Right renal cortex interstitium (tissue), 3 donors: ENCODE measurements at places on chromosomes 6 and 20. TPM values are rescaled to one million over a fixed set of nuclear protein-coding genes. Genes with fewer than 3 reads are reported as not detected.

DNA sequence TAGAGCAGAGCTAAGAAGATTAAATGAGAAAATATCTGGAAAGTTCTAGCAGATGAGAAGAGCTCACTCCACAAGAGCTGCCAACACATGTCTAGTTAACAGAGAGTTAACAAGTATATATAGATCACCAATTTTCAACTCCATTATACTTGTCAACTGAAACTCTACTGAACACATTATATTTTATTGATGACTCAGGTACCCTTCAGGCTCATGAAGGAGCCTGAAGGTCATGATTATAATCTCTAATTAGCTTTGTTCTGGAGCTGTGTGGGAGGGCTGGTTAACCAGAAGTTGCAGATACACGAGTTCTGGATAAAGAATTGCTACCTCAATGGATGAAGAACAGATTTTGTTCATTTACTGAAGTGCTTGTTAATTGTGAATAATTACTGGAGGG lies 42.1 kb upstream of the PTPRT start:
- no peak for DNase-seq

DNA sequence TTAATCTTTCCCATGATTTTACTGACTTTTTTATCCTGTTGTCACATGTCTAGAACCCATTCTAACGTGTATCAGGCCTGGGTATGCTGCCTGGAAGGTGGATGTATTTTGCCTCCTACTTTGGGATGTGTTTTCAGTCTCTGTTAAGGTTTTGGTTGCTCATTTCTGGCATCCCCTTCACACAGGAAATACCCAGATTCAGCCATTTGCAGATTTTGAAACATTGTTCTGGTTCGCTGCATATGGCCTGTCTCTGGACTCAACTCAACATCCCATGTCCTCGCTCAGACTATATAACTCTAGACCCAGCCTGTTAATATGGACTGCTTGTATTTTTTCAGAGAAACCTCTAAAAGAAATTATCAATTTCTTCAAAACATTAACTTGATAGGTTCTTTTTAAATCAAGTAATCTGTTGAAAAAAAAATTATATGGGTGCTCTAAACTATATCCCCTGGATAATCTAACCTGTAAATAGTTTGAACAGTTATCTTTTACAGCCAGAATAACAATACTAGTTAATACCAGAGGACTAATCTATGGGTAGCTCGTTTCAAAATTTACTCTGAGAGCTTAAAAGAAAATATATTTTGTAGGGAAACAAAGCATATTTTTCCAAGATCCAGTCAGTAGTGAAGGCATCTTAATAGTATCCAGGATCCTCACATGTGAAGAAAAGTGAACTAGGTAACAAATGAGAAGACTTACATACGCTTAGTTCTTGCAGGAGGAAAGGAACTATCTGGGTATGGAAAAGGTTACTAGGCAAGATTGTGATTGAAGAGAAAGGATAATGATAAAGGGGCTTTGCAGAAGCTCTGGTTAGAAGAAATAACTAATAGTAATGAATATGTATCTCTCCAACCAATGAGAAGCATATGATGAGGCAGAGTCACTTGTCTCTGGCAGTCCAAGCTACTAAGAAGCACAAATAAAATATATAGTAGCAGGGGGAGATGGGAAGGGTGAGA lies 23.4 kb upstream of the HLA-DQB1 start:
- no peak for DNase-seq

DNA sequence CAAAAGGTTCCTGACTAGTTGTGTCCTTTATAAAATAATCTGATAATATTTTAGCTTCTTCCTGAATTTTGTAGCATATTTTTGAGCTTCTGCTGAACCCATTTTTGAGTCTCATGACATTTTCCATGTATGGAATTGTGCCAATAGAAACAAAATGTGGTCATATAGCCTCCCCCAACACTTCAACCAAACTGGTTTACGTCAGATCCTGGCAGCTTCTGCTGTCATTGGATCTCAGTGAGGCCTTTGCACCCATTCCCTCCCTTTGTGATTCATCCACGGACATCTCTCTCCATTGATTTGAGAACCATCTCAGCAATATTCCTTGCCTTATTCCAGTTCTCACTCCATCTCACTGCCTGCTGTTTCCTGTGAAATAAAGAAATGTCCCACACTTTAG lies 166.0 kb upstream of the PROKR2 start:
- DNase-seq, result no peak

DNA sequence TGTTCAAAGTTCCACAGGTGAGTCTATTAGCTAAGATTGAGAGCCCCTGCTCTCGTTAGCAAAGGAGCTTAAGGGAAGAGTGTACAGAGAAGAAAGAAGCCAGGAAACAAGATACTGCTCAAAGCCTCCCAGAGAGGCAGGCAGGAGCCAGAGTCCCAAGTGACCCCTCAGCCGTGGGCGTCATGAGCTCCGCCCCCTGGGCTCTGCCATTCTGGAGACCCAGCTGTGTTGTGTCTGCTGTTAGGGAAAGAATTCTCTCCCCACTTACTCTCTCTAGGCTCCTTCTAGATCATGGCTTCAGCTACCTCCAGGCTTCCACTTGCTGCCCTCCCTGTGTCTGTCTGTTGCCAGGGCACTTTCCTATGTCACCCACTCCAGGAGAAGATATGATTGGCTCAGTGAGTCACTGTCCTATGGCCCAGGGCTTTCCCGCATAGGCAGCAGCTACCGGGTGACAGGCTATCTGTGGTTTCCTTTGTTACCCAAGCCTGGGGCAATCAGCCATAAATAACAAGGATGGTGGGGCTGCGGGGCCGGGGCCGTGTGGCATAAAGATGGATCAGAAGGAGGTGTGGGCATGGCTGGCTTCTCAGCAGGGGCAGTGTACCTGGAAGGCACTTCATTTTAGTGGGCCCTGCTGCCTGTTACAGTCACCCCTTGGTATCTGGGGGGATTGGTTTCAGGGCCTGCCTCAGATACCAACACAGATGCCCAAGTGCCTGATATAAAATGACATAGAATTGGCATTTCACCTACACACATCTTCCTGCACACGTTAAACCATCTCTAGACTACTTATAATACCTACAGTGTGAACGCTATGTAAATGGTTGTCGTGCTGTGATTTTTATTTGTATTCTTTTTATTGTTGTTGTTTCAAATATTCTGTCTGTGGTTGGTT lies 118.9 kb downstream of the ARMC2 start:
- no peak for DNase-seq

DNA sequence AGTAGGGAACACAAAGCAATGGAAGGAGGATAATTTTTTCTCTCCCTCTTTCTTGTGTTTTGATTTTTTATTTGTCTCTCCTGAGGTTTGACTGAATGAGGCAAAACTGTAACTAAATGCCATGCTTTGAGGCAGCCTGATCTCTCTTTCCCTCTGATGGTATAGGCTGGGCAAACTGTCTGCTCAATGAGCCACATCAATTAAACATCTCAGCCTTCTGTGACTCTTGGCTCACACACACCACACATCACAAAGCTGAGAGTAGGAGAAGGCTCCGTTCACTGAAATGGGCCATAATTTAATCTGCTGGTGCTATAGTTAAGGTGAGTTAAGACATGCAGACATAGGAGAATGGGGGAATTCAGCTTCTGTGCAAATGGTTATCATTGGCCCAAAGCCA lies 28.1 kb upstream of the SCGN start:
- DNase-seq, result no peak

GRCh38 chr20:32898729-32899128 lies 40.0 kb downstream of the EFCAB8 start:
- no peak for DNase-seq

DNA sequence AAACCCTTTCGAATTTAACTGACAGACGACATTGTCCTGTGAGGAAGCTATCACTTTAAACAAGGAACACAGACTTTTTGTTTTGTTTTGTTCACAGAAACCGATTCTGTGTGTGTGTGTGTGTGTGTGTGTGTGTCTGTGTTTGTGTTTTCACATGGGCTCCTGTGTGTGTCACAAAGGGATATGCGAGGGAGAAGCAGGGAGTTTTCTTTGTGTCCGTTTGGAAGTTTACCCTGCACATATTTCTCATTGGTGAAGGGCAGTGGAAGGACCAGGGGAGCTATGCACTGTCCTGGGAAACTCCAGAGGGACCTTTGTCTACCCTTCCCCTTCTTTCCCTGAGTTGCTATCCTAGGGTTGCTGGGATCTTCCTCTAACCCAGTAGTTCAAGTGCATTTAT lies 17.7 kb downstream of the POM121L2 start:
- no peak for DNase-seq

DNA sequence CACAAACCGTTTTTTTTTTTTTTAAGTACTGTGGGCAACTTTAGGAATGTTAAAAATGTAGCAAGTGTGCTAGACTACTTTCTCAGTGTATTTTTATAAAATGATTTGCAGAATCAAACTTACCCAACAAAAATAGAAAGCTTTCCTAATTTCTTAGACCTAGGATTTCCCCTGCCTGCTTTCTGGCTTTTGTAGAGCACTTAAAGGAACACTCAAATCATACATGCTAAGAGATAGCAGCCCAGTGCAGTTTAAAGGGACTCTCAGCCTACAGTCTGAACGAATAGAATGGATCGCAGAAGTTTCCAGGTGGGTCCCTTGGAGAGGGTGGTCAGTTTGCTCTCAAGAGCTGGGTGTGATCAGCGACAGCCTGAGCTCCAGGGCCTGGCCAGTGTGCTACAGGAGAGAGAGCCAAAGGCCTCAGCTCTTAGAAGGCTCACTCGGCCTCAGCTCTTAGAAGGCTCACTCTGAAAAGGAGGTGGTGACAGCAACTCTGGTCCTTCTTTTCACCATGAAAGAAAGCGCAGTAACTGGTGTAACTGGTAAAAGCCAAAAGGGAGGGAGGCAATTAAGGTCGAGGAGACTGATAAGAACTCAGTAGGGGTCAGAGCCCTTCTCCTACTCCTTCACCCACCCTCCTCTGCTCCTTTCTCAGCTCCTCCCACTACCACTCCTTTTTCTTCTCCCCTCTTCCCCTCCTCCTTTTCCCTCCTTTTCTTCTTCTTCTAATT lies 142.4 kb downstream of the ZFP64 start:
- DNase-seq, result no peak

DNA sequence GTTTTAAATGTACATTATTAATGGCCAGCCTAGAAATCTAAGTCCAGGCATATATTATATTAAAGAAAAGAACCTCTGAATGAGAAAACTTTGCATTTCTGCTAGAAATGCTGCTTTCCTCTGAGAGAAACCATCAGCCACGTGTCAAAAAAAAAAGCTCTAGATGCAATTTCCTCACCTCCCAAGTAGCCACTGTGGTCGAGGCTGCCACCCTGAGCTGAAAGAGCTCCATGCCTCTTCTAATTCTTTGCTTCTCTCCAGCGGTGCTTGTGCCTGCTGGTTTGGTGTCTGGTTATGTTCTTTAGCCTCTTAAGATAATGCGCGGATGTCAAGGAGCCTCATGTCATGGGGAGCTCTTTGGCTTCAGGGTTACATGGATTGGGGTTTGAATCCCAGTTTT lies 316.0 kb downstream of the TFAP2C start:
- DNase-seq, result no peak

DNA sequence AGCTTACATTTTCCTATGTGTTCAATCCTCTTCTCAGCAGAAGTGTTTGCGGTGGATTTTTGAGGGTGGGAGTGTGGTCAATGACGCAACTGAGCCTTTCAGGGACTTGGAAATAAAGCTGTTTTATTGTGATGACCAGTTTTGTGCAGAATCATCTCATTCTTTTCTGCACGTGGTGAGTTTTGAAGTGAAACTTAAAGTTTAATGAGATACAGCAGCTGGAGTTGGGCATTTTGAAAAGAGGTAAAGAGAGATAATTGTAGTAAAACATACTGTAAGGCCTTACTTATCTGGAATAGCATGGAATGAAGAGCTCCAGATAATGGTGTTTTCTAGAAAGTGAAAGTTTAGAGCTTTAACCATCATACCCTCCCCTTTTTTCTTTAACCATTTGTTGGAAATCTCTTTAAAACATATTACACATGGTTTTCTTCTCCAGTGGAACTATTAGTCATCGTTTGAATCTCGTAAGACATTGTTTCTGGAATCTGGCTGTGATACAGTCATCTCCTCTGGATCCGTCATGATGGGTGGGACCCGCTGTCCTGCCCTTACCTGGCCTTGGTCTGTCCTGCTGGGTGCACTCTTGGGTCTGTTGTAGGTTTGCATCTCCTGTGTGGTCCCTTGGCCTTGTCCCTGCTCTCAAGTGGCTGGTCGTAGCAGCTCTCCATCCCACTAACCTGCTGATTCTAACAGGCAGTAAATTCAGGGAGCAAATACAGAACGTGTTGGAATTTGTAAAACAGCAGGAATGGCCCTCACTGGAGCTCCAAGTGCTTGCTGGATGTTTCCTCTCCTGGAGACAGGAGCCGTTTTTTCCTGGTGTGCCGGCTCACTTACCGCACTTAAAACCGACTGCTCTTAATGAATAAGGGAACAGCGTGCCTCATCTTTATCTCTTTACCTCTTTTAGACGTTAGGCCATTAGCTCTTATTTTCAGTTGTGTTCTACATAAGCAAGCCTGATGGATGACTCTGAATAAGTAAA lies 29.8 kb downstream of the UST start:
- no peak for DNase-seq

- no peak for DNase-seq
Measured at GRCh38 chr6:89564752-89565427, 73.7 kb downstream of the LYRM2 start.

- DNase-seq, result no peak
Measured at GRCh38 chr20:45311589-45312211, 3.6 kb upstream of the MATN4 start.

DNA sequence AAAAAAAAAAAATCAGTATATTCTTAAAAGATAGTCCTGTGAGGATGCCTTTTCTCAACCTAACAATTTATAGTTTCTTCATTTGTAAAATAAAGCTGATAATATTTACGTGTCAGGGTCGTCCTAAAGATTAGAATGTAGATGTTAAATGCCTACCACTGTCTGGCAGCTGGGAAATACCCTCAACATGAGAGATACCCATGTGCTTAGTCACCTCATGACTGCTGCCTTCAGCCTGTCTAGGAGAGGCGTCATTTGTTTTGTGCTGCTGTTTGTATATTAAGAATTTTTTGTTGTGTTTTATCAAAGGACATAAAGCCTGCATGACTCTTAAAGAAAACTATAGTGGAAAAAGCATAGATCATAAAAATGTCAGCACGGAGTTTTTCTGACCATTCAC lies 9.5 kb downstream of the FAM120B start:
- DNase-seq, result no peak

- no peak for DNase-seq
Measured at GRCh38 chr20:59817406-59817805, 116.0 kb downstream of the SYCP2 start.

The DDR1 gene
- polyA plus RNA-seq, result 163 TPM

The ULBP2 gene
- polyA plus RNA-seq, result 0.65 TPM

The PRRT1 gene
- polyA plus RNA-seq, result 2.5 TPM

The FAM50B gene
- 11.0 TPM for polyA plus RNA-seq

The APMAP gene
- polyA plus RNA-seq, result 103 TPM

The KCNS1 gene
- 0.33 TPM for polyA plus RNA-seq

The C20orf141 gene
- 0.17 TPM for polyA plus RNA-seq

The CLVS2 gene
- polyA plus RNA-seq, result 0.31 TPM

The BMP7 gene
- polyA plus RNA-seq, result 78.2 TPM

The ECHDC1 gene
- 94.5 TPM for polyA plus RNA-seq

The CCM2L gene
- 6.3 TPM for polyA plus RNA-seq

The FAM217A gene
- 2.4 TPM for polyA plus RNA-seq

The PTCHD4 gene
- polyA plus RNA-seq, result 2.0 TPM
